Stimulated activated CD8-positive, alpha-beta memory T cell treated with anti-CD3 and anti-CD28 coated beads, Interleukin-4, amount 100 ng/mL, for 48 hours (primary cell): ENCODE measurements at places on chromosomes 2 and 18.

DNA sequence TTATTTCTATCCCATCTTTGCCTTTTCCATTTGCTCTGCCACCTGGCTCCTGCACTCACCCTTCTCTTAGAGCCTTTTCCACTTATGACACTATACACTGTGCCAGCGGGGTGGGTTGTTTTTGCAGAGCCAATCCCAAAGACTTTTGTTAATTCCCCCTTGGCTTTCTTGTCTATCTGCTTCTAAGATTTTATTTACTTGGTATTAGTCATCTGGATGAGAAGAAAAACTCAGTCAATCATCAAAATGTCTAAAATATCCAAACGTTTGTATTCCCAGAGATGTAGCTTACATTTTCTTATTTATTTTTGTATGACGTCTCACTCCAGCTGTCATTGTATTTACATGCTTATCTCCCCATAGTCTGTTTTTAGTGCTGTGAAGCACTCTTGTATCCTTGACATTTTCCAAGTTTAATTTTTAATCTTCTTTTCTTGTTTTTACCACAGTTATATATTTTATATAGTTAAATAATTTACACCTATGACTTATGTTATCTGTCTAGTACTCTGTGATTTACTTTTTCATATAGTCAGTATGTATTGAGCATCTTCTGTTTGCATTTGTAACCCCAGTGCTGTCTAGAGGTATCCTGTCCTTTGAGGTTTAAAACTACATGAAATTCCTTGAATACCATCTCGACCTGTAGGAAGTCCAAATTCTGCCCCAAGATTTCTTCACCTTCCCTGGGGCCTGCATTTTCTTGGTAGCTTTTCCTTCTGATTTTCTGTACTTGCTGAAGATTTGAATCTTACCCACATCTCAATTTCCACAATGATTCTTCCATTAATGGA, 55.1 kb downstream of the COL4A3 start:
- DNase-seq, result no peak

- DNase-seq, result no peak
Measured at GRCh38 chr18:2236232-2236631, 335.1 kb downstream of the METTL4 start.

DNA sequence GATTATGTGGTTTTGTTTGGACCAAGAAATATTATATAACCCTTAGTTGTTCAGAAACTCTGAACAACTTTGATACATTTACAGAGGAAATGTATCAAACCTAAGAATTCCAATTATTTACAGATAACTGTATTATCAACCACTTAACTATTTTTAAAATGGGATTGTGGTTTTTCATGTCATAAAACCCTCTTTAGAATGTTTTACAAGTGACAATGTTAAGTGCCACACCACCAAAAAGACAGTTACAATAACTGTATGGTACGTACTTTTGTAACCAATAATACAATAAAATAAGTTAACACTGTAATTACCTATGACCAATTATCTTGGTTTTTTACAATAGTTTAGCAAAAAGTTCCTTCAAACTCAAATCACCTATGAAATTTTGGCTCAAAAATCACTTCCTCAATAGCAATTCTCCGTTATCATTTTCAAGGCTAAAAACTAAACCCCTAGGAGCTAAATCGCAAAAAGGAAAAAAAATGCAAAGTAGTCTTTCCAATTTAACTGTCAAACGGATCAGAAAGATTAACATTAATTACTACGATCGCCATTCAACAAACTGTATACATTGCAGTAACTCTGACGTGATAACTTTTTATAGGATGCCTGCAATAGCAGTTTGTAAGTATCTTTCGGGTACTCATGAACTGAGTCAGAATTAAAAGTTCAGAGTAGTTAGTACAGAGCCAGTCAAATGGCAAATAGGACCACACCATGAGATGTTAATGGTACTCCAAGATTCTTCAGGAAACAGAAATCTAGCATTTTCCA, 1.5 kb downstream of the ROCK1 start:
- DNase-seq, result no peak

- no peak for DNase-seq
Measured at GRCh38 chr2:166127217-166128155, at the start of gene SCN1A. SCN1A (minus strand) TSS chr2:166128020; CDS start chr2:166073621, 54,399 bp downstream.

- DNase-seq, result no peak
Measured at GRCh38 chr2:127985026-127985734, 42.7 kb downstream of the SAP130 start.

DNA sequence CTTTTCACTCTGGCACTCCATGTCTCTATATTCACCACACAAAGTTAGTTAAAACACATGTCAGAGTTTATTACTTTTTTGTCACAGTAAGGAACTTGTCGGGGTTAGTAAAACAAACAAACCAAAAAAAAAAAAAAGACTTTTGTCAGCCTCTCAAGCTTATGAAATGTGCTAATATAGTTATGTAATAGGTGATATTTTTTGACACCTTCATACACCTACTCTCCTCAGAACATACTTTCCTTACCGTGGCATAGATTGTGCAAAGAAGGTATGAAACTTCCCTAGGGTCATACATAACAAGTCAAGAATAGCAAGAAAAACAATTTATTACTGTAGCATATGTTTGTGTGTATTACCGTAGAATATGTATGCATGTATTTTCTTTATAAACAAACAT, 633.3 kb downstream of the CNTNAP5 start:
- no peak for DNase-seq

GRCh38 chr2:216554755-216555154, 56.1 kb downstream of the RPL37A start:
- DNase-seq, result no peak

DNA sequence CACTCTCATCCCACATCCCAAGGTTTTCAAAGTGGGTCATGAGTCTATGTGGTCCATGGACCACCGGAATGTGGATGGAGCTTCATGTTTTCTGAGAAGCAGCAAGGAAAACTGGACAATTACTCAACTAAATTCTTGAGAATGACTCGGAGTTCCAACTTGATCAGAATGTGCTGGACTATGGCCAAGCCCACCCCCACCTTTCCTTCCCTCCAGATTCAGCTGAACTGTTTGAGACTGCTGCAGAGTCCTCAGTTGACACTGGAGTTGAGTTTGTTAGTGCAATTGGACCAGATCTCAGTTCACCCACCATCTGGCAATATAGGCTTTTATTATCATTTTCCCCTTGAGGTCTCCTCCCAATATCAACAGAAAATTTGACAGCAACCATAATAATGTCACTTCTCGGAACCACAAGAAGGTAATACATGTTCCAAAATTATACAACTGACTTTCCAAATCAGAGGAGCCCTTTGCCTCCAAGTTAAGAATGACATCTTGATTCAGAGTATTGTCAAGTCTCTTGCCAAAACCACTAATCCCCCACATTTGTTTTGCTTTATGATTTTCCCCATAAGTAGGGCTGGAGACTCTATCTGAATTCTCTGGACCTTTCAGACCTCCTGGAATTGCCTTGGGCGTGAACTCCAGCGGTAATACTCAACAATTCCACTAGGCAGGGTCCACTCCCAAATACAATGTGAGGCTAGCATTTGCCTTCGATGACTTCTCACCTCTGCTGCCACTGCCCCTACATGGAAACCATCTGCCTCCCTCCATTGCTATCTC, 8.8 kb downstream of the COL4A4 start:
- DNase-seq, result no peak

DNA sequence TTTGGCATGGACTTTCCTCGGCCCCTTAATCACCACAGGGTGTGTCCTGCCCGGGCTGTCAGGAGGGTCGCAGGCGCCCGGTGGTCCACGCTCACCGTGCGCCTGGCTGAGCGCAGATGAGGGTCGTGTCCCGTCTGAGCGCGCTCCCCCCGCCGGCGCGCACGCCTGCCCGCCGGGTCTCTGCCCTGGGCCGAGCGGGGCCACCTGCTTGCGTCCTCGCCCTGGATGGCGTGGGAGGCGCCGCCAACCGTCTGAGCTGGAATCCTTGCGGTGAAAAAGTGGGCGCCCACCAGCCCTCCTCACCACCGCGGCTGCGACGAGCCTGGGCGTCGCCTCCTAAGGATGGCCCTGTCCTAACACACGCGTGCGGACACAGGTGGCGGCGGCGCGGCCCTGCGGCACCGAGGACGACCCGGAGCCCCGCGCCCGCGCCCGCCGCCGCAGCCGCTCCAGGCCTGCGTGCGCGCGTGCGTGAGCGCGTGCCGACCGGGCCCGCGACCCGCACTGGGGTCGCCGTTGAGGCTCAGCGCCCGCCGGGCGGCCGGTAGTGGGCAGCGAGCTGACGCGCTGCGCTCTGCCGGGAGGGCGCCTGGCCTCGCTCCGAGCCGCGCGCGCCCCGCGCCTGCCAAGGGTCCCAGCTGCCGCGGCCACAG, 126.6 kb downstream of the ARHGEF4 start:
- DNase-seq, result no peak
